ENCODE measurements at places on chromosomes 2 and 18.
A peak's percentile ranks its signal among the peaks of the same experiment; 100 is the strongest.

GRCh38 chr2:200466425-200467418 is 43.1 kb downstream of the KCTD18 start:
- DNase-seq, result no peak

- DNase-seq, result no peak
These were observed 307.0 kb upstream of the CWC22 start for GRCh38 chr2:180314086-180314485.

GRCh38 chr2:74461187-74462053 is 3.2 kb downstream of the WBP1 start:
- no peak for DNase-seq

DNA sequence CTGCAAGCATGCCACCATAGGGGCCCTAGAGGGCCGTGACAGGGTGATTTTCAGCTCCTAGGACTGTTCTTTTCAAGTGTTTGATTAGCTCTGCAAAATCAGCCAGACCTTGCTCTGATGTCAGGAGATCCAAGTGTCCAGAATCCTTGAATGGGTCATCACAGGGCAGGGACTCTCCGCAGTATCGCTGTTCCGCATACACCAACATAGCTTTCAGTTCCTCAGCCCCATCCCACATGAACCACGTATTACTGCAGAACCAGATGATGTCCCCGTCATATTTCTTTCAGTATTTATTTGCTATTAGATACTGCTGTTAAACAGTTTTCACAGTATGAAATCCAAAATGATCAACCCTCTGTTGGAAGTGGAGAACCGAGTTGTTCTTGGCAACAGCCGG is 46.6 kb upstream of the RFX8 start:
- DNase-seq, result no peak

- DNase-seq, result no peak
These were observed 327.7 kb upstream of the SLC14A2 start for GRCh38 chr18:45287531-45287930.

GRCh38 chr2:152246686-152247336 is 71.2 kb upstream of the STAM2 start:
- no peak for DNase-seq

GRCh38 chr2:41867553-41867952 is 180.3 kb upstream of the PKDCC start:
- no peak for DNase-seq

DNA sequence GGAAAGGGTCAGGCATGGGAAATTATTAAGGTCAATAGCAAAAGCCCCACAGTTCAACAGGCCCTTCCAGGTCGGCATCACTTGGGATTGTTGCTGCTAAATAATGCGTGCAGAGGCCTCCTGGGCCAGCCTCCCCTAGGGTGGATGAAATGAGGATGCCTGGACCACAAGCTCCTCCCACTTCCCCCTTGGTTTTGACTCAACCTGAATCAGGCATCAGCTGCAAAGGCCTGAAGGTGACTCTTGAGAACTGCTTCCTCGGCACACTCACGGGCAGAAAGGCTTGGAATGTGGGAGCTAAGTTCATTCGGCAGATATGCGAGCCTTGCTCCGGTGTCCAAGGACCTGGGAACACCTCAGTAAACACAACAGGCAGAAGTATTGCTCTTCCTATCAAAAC is 69.3 kb downstream of the MBP start:
- DNase-seq, result no peak

DNA sequence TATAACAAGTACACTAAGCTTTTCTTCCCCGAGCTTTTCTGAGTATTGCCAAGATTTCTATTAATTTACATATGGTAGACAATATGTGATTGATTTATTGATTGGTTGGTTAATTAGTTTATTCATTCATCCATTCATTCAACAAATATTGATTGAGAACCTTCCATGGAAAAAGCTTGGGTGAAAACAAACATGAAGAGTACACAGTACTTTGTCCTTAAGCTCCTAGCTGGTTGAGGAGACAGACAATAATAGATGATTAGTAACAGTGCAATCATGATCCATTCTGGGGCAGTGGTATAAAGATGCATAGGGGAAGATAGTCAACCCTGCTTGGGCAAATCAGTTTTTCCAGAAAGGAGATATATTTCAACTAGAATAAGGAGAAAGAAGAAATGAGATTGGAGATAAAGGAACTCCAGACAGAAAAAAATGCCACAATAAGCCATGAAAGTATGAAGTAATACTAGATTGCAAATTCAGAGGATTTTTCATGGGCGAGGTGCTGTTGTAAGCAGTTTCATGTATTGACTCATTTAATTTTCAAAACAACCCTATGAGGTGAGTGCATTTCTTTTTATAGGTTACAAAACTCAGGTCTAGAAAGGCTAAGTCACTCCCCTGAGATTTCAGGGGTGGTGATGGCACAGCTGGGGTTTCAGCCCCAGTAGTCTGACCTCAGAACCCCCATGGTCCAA is 129.5 kb downstream of the RND3 start:
- no peak for DNase-seq

DNA sequence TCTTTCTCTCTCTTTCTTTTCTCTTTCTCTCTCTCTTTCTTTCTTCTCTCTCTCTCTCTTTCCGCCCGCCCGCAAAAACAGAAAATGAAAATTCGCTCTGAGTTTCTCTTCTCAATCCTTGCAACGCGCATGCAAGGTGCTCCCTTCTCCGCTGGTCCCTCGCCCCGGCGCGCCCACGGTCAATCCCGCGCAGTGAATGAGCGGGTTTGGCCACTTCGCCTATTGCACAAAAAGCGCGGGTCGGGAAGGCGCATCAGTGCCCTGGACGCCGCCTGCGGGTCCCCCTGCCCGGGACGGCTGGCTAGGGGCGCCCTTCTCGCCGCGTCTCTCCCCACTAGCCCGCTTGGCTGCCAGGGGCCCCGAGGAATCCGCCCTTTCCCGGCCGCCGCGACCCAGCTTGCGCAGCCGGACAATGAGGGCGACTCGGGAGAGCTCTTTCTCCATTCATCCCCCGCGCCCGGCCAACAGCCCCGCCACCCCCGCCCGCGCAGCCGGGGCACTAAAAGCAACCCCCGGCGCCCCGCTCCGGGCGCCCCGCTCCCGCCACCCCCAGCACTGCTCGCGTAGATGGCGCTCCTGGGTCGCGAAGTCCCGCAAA is 706 bp downstream of the LAMA1 start:
- DNase-seq, result peak; percentile 43

- DNase-seq, result no peak
These were observed 40.6 kb upstream of the CAPN13 start for GRCh38 chr2:30847841-30848240.

- DNase-seq, result no peak
These were observed 59.9 kb upstream of the POU3F3 start for GRCh38 chr2:104793966-104794365.

DNA sequence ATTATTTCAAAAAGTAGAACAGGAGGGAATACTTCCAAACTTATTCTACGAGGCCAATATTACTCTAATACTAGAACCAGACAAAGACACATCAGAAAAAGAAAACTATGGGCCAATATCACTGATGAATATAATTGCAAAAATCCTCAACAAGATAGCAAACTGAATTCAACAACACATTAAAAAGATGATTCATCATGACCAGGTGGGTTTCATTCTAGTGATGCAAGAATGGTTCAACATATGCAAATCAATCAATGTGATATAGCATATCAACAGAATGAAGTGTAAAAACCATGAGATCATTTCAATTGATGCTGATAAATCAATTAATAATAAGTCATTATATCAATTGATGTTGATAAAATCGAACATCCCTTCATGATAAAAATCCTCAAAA is 22.4 kb upstream of the EML6 start:
- DNase-seq, result no peak

- no peak for DNase-seq
These were observed 262.4 kb downstream of the NBAS start for GRCh38 chr2:15298770-15299169.

DNA sequence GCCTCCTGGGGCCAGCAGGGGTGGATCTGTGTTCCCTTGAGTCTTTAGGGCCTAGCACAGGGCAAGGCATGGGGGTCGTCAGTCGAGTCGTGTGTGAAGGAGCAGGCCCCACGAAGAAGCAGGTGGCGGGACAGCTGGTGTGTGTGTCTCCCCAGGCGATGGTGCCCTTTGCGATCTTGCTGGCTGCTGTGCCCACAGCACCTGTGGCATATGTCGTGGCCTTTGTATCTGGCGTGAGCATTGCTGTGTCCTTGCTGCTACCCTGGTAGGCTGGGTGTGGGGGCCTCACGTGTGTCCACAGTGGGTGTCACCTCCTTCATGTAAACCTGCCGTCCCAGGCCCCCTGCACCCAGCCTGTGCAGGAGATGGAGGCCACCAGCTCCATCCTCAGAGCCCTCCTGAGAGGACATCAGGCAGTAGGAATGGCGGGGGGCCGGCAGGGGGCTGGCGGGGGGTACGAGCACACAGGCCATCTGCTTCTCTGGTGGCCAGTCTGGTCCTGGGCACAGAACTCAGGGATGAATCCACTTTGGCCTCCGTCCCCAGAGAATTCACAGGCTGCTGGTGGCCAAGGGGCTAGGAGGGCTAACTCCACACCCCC is 13.2 kb downstream of the MFSD2B start:
- DNase-seq, result no peak

DNA sequence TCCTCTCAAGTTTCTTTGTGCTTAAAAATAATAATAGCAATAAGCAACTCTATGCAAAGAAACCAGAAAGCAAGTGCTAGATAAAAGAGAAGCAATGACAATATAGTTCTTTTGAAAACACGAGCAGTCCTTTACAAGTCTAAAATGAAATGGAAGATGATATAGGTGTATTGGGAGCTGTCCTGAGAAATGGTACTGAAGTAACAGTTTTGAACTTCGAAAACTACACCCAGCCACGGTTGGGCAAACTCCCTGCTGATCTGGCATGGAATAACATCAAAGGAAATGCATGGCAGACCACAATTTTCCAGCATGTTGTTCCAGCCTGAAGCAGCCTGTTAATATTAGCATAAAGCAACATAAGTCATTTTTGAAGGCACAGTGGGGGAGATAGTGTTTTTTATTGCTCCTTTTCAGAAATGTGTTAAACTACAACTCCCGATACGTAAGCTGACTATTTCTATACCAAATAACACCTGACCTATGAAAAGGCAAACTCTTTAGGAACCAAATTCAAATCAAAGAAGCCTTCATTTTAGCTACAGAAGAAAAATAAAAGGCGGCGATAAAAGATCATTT is 596.1 kb upstream of the KLHL29 start:
- no peak for DNase-seq

GRCh38 chr2:65813631-65814173 is 381.3 kb upstream of the SPRED2 start:
- no peak for DNase-seq

DNA sequence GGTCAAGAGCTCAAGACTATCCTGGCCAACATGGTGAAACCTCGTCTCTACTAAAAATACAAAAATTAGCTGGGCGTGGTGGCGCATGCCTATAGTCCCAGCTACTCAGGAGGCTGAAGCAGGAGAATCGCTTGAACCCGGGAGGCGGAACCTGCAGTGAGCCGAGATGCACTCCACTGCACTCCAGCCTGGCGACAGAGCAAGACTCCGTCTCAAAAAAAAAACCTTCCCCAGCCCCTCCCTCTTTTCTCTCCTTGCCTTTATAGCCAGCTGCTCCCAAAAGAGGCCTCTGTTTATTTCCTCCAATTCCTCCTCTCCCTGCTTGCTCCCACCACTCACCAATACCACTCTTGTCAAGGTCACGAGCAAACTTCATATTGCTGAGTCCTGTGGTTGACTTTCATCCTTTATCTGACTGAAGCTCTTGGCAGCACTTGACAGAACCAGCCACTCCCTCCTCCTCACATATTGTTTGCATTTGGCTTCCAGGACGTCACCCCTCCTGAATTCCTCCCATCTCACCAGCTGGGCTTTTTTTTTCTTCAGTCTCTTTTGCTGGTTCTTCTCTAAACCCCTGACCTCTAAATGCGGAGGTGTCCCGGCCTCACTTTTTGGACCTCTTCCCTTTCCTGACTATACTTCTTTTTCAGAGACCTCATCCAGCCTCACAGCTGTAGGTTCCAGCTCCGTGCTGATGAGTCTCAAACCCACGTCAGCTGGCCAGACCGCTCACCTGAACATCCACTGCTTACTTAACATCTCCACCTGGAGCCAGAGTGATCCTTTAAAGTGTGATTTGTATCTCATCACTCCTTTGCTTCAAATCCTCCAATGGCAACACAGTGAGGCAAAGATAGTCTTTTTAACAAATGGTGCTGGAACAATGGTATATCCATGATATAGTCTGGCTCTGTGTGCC is 84.6 kb upstream of the CAB39 start:
- no peak for DNase-seq

GRCh38 chr2:17148407-17149145 is 369.7 kb downstream of the RAD51AP2 start:
- no peak for DNase-seq

DNA sequence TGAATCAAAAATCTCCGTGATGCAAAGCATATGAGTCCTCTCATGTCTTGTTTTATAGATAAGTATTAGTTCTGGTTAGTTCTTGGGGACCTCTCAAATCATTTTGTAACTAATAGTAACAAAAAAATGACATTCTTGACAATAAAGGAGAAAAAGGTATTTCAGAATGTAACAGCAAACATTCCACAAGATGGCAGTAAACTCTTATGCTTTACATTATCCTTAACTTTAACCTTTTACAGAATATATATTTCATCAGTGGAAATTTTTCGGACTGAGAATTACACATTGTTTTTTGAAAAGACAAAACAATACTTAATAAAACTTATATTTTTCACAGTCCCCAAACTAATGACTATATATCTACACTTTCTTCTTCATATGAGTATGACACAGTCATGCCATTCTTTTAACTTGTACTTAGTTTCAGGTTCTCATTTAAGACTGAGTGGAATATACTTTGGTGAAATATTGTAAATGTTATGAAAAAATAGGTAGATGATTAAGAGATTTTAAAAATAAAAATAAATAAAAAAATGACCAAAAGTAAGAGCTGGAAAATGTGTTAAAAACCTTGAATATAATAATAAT is 142.9 kb upstream of the NXPH2 start:
- DNase-seq, result no peak

DNA sequence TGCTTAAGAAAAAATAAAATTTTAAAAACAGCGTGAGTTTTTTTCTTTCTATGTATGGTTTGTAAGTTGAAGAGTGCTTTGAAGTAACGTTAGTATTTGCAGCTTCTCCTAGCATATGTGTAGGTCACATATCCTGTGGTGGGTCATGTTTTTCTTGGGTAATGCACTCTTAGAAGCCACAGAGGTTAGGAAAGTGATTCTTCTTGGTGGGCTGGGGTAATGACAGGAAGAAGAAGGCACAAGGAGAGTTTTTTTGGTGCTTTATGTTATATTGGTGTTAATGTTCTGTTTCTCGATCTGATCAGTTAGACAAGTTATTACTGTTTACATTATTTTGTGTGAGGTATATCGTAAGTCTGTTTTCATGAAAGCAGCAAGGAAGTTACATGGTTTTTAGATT is 109.0 kb downstream of the ICA1L start:
- DNase-seq, result no peak

DNA sequence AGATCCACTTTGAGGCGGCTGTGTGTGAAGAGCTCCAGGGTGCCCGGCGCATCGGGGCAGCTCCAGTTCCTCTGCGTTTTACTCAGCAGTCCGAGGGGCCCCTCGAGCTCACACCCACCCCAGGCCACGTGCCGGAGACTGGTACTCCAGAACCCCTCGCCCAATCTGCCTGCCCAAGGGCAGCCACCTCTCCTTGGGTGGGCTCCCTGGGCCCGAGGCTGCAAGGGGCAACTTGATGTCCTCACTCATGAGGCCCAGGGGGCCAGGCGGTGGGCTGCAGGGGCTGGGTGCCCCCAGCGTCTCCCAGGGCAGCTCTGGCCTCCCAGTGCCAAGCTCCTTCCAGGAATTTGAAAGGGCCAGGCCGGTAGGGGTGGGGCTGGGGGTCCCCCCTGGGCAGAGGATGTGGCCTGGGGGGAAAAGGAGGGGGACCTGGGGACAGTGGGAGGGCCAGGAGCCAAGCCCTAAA is 16.7 kb downstream of the RAMP1 start:
- no peak for DNase-seq
